ENCODE measurements at places on chromosomes 4 and X.

- no peak for DNase-seq
These were observed 237.6 kb downstream of the FSTL5 start for GRCh38 chr4:161926033-161926828.

GRCh38 chrX:114582698-114583395, 1.0 kb upstream of the HTR2C start:
- DNase-seq: no peak

DNA sequence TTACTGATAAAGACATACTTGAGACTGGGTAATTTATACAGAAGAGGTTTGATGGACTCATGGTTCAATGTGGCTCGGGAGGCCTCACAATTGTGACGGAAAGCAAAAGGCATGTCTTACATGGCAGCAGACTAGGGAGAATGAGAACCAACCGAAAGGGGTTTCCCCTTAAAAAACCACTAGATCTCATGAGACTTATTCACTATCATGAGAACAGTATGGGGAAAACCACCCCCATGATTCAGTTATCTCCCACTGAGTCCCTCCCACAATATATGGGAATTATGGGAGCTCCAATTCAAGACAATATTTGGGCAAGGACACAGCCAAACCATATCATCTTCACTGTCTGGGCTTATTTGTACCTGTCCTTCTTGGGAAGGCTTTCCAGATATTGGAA, 22.8 kb upstream of the MUC7 start:
- no peak for DNase-seq

GRCh38 chr4:110733901-110734300, 111.0 kb upstream of the PITX2 start:
- DNase-seq: no peak

- DNase-seq: peak; percentile 54
These were observed 146.3 kb upstream of the RPS6KA3 start for GRCh38 chrX:20412871-20413486.

DNA sequence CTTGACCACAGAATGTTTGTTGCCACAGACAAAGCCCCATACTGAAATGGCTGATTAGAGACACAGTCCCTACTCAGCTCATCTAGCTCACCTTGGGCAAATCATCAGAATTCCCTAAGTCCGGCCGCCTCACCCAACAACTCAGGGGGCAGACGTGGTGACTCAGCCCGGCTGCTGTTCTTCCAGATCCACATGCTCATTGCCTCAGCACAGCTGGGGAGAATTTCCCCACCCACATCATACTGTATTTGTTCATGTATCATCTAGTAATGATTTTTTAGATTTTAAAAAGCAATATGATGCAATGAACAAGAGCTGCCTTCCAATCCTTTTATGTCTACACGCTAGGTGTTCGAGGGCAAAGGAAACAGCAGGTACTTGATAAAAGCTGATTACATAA, 333.8 kb upstream of the TENM3 start:
- DNase-seq: no peak

- DNase-seq: no peak
These were observed 9.7 kb upstream of the CDKN2AIP start for GRCh38 chr4:183434666-183435190.

DNA sequence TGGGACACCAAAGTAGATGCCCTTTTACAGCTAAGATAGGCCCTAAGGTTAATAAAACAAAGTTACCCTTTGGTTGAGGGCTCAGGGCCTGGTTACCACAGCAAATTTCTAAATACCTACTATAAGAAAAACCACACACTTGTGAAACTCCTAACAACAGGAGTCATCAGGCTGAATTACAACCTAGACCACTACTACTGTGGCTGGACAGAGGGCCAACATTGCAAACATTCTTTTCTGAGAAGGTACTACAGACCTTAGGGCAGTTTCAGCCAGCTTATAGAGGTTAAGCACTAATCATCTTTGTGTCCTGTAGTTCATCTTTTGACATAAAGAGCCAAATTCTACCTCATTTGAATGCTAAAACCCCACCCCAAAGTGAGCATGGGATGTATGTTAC, 504.0 kb downstream of the RAPGEF2 start:
- DNase-seq: no peak

- no peak for DNase-seq
These were observed 1065.7 kb upstream of the FTHL17 start for GRCh38 chrX:32137525-32137924.
